ENCODE measurements at places on chromosomes 13 and 19.

GRCh38 chr19:6038634-6039405 lies 60.9 kb upstream of the RANBP3 start:
- peak; percentile 74 for DNase-seq

DNA sequence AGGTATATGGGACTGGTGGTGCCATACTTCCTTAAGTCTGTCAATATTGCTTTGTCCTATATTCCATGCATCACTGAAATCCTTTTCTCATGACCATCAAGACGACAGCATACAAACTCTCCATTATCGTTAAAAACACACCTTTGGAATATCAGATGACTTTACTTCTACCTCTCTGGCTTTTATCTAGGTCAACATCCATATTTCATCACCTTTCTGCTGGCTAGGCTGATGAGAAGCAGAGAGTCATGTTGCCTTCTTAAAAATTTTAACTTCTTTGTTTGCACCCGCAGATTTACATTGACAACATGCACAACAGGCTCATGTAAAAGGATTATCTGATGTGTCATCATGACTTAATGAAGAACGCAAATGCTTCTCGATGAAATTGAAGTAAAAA lies 771.4 kb downstream of the OLFM4 start:
- DNase-seq: no peak

- no peak for DNase-seq
Measured at GRCh38 chr19:4266253-4267000, 12.6 kb upstream of the SHD start.

DNA sequence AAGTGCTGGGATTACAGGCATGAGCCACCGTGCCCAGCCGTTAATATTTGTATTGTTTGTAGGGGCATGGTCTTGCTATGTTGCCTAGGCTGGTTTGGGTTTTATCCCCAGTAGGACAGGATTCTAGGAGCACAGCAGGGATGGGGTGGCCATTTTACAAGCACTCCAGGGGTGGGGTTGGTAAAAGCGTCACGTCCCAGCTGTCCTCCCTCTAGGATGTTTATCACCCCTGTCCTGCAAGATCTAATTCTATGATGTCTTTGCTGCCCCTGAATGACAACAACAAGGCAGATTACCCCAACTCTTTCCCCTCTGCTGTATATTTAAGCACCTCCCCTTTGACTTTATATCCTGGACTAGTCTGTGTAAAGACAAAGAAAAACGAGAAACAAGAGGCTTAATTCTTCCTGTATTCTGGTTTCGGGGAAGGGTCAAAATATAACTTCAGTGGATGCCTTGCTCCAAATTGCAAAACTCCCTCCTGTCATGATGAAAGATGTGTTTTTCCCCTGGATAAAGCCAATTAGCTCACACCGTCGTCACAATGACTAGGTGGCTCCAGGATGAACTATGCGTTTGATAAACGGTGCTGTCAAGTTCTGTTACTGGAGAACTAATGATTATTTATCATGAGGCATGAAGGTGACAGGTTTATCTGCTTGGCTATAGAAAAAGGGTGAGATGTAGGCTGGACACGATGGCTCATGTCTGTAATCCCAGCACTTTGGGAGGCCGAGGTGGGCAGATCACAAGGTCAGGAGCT lies 27.8 kb upstream of the OR1M1 start:
- DNase-seq: no peak

- no peak for DNase-seq
Measured at GRCh38 chr19:46610851-46611770, 10.0 kb downstream of the CALM3 start.

- no peak for DNase-seq
Measured at GRCh38 chr19:42068756-42069571, 1.0 kb downstream of the GRIK5 start.

- DNase-seq: no peak
Measured at GRCh38 chr13:102484329-102484728, 82.5 kb upstream of the FGF14 start.

- DNase-seq: no peak
Measured at GRCh38 chr13:51856998-51857397, 4.8 kb upstream of the CCDC70 start.

DNA sequence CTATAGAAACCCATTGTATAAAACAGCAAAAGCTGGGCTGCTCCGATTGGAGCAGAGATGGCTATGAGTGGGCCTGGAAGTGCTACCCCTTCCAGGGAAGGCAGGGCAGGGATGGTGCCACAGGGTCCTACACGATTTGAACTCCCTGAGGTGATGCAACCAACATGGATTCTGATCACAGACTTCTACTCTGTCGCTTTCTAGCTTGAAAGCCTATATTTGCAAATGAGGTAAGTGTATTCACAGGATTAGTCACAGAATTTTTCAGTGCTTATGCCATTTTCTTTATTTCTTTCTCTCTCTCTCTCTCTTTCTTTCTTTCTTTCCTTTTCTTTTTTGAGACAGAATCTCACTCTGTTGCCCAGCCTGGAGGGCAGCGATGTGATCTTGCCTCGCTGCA lies 179.0 kb downstream of the SPRY2 start:
- no peak for DNase-seq

GRCh38 chr19:49585023-49585422 lies 3.9 kb downstream of the PRRG2 start:
- DNase-seq: no peak

GRCh38 chr19:49823472-49823871 lies 5.4 kb downstream of the MED25 start:
- no peak for DNase-seq

DNA sequence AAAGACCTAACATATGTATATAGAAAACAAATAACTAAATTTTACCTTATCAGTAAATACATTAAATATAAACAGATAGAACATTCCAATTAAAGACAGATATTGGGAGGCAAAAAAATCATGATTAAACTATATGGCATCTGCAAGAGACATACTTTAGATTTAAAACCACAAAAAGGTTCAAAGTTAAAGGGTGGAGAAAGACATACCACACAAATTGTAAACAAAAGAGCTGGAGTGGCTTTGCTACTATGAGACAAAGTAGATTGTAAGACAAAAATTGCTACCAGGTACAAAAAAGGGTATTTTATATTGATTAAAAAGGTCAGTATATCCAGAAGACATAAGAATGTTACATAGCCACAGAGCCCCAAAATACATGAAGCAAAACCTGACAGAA lies 200.2 kb downstream of the KCNRG start:
- no peak for DNase-seq

- DNase-seq: no peak
Measured at GRCh38 chr19:2341244-2341751, 12.8 kb downstream of the SPPL2B start.

DNA sequence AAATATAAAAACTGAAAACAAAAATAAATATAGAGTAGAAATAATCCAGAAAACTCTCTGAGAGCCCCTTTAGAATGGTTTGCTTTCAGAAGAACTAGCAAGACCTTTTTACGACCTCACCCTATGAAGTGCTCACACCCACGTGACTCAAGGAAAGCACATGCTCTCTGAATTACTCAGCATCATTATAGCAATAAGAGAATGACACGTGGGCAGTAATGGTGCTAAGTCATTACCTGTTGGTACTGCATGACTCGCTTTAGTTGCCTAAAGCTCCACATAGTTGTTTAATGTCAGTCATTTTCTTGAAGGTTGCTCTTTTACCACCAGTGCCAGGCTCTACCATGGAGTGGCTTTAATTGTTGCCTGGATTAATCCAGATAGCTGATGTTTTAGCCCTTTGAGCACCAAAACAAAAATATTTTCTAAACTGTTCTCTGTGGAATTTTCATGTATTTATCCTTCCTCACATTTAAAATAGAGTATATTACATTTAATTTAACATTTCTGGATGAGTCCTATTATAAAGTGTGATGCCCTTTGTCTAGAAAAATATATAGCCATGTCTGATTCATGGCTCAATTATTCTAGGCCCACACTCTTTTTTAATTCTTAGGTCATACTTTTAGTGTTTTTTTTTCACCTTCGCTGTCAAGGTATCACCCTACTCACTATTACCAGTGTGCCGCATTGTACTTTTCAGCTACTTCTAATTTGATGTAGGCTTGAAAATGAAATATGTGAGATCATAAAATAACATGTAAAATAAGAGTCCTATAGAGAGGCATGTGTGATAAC lies 56.8 kb downstream of the THSD1 start:
- peak; percentile 46 for DNase-seq

DNA sequence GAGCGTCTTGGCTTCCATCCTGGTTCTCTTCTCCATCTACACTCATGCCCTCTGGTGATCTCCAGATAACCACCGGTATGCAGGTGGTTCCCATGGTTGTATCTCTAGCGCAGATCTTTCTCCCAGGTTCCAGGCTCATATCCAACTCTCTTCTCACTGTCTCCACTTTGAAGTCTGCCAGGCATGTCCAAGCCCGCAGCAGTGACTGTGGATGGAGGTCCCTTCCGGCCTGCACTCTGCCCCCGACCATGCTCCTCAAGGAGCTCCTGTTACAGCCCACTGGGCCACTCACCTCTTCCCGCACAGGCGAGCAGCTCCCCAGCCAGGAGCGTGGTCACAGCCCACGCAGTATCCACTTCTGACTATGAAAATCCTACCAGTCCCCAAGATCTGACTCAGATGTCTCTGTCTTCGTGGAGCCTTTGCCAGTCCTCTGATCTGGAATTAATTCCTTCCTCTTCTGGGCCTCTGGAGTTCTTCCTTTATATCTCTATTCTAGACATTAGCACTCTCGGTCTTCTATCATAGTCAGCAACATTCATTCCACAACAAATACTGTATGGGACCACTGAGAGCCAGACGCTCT lies 100.2 kb downstream of the TEX26 start:
- no peak for DNase-seq

GRCh38 chr13:66700117-66700601 lies 530.0 kb downstream of the PCDH9 start:
- no peak for DNase-seq

DNA sequence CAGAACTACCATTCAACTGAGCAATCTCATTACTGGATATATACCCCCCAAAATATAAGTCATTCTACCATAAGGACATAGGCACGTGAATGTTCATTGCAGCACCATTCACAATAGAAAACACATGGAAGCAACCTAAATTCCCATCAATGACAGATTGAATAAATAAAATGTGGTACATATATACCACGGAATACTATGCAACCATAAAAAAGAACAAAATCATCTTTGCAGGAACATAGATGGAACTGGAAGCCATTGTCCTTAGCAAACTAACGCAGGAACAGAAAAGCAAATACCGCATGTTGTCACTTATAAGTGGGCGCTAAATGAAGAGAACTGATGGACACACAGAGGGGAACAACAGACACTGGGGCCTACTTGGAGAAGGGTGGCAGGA lies 14.1 kb downstream of the RNF113B start:
- DNase-seq: no peak

GRCh38 chr19:9883231-9883758 lies 48.2 kb downstream of the PIN1 start:
- DNase-seq: no peak

- DNase-seq: no peak
Measured at GRCh38 chr13:110662777-110663443, 43.0 kb downstream of the CARS2 start.

DNA sequence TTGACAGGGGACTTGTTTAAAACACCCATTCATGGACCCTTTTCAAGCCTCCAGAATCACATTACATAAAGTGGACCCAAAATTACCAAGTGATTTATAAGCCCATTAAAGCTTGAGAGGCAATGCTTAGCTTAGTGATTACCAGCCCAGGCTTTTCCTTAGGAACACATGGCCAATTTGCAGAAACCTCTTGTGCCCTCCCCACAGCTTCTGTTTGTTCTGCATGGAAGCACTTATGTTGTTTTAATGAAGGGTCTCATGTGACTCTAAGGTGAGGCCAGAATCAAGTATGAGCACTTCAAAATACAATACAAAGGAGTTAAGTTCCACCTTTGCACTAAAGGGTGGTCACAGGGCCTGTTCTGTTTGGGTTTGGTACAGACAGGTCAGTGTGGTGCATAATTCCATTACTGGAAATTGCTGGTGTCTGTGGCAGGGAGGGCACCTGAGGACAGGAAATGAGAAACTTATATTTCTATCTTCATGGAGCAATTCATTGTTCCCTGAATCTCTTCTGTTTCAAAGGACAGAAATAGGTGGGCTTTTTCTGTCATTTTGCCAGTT lies 15.3 kb downstream of the ZNF486 start:
- no peak for DNase-seq

- DNase-seq: no peak
Measured at GRCh38 chr13:110379905-110380341, 72.8 kb downstream of the COL4A2 start.

DNA sequence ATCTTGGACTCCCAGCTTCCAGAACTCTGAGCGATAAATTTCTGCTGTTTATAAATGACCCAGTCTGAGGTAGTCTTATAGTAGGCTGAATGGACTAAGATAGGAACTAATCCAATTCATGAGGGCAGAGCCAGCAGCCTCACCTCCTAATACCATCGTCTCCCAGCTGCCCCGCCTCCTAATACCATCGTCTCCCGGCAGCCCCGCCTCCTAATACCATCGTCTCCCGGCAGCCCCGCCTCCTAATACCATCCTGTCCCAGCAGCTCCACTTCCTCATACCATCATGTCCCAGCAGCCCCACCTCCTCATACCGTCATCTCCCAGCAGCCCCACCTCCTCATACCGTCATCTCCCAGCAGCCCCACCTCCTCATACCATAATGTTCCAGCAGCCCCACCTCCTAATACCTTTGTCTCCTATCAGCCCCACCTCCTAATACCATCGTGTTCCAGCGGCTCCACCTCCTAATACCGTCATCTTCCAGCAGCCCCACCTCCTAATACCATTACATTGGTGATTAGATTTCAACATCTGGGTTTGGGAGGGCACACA lies 2.4 kb upstream of the ARGLU1 start:
- DNase-seq: peak; percentile 74

DNA sequence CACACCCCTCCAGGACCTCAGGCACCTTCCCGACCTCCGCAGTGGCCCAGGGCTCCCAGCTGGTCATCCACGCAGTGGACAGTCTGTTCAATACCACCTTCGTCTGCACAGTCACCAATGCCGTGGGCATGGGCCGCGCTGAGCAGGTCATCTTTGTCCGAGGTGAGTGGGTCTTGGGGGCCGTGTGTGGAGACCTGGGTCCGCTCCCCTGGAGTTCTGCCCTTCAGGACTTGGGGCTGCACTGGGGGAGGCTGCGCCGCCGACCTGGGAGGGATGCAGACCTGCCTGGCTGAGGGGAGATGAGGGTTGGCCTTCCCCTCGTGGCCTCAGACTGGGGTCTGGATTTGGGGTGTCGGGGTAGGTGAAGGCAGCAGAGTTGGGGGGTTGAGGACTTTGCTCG lies 16.7 kb upstream of the TOMM40 start:
- no peak for DNase-seq

DNA sequence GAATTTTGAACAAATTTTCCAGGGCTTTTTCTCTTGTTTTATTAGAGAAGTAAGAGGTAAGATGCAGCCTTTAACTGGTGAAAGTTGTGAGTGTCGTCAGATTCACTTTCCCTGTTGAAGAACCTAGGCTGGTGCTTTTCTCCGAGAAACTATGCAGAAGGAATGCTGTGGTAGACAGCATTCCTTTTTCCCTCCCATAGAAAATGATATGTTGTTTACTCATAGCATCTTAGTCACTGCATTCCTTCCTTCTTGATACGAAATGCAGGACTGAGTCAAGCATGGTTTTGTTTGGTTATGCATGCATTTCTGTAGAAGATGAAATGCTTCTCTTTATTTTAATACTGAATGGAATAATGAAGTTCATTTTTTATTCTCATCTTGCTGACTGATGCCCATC lies 3.4 kb downstream of the ITGBL1 start:
- no peak for DNase-seq
